ENCODE measurements at places on chromosomes 4 and X.

DNA sequence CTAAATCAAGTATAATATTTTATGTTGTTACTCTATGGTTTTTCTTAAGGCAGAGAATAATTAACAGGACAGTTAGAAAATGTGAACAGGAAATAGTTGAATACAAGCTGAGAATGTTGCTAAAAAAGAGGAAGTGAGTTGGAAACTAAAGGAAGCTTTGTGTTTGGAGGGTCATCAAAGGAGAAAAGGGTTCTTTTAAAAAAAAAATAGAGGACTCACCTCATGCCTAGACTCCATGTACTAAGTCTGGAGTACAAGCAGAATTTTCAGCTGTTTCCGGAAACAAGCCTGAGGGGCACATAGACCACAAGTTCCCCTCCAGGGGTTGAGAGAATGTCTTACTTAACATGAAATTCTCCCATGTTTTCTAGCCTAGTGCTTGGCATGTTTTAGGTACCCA, 20.1 kb upstream of the MAP7D3 start:
- DNase-seq, result no peak

DNA sequence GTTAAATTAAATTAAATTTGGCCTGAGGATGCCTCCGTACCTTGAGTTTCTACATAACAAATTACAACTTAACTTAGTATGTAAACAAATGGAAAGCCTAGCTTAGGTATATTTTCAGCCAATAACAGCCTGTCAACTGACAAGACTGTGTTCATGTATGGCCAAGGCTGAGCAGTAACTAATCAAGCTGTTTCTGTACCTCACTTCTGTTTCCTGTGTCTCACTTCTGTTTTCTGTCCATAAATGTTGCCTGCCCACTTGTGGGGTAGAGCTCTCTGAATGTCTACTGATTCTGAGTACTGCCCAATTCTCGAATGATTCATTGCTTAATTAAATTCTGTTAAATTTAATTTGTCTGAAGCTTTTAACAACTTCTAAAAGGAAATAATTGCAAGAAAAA, 445.2 kb downstream of the PCDH11X start:
- no peak for DNase-seq

GRCh38 chr4:110867981-110868720, 245.3 kb upstream of the PITX2 start:
- DNase-seq, result no peak

- DNase-seq, result no peak
These were observed 995.1 kb upstream of the INTU start for GRCh38 chr4:126637706-126638105.

GRCh38 chr4:11881947-11882346, 453.3 kb upstream of the HS3ST1 start:
- no peak for DNase-seq

- DNase-seq, result no peak
These were observed 12.5 kb upstream of the CTSO start for GRCh38 chr4:155966171-155966570.

GRCh38 chr4:149972407-149972806, 105.8 kb upstream of the DCLK2 start:
- no peak for DNase-seq

DNA sequence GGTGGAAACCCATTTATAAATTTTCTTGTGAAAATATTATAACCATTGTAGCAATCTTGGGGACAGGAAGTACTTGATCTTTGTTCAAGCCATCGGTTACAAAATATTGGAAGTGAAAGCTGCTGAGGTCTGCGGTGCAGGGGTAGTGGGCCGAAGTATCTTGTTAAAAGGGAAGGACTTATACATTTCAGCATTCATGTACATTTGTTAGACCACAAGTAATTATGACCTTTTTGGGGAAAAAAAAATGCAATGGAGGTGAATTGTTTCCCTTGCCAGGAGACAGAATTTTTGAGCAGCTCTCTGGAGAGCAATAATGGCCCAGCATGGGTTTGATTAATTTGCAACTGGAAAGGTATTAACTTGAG, 121.3 kb downstream of the EGF start:
- DNase-seq, result no peak

DNA sequence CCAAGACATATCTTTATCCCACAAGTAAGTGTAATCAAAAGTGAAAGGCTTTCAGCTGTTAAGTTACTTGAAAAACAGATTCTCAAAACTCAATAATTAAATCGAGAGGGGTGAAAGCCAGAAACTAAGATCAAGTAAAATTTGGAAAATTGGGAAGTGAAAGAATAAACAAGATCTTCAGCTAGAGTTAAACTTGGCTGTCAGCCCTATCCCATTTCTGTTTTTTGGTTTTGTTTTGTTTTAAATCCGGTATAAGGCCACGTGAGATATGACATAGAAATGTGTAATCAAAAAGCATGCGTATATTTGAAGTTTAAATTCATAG, 856.8 kb downstream of the STIM2 start:
- DNase-seq, result no peak

DNA sequence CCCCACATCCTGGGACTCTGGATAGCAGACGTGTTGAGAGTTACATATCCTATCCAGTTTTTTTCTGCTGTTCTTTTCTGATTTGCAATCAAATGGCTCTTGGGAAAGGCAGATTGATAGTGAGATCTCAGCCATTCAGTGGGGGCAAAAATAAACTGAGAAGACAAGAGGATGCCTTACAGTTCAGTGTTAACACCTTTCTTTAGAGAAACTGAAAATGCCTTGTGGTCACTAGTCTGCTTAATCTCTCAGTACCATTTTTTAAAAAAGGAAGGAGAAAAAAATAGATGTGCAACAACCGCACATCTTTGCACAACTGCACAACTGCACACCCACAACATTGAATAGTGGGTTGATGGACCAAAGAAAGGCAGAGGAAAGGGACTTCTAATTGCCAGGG, 109.3 kb downstream of the ARHGEF9 start:
- DNase-seq, result no peak

- no peak for DNase-seq
These were observed 59.4 kb upstream of the PLAC1 start for GRCh38 chrX:134717698-134718097.

DNA sequence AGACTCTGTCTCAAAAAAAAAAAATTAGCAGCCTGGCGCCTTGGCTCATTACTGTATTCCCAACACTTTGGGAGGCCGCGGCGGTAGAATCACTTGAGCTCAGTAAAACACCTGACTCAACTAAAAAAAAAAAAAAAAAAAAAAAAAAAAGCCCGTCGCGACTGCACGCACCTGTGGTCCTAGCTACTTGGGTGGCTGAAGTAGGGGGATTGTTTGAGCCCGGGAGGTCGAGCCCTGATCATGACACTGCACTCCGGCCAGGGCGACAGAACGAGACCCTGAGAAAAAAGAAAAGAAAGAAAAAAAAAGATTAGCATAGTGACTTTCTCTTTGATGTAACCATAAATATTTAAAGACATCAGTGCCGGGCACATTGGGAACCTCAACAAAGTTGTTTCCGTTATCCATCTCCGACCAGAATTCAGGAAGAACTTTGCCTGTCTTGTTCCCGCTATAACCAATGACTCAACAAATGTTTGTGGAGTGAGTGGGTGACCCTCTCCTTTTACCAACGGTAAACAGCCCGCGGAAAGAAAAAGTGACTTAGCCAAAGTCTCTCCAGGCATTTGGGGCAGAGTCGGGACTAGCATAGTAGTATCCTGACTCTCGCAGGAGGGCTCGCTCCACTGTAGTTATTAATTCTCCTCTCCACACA, 553 bp upstream of the MED28 start:
- no peak for DNase-seq

DNA sequence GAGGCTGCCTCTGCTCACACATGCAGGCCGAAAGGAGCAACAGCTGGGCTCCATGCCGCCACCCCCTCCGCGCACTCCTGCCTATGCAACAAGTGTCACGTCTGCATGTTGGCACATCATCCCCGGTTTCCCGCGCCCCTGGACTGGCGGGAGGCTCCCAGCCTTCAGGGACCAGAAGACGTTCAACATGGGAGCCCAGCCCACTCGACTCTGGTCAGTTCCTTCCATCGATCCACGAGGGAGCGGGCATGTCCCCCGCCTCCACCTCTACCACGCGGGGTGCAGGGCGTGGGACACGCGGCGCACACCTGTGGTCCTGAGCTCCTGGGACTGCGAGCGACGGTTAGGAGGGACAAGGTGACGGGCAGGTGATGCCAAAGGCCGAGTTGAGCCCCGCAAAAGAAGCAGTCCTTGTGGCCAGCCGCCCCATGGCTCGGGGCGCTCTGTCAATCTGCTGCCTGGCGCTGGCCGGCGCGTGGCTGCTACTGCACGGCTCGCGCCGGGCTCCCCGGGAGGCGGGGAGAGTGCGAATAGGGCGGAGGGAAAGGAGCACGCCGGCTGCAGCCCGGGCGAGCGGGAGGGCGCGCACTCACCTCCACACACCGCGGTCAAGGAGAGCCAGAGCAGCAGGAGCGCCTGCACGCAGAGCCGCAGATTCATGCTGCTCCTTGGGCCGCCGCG, 645 bp downstream of the APLN start:
- DNase-seq, result no peak

- no peak for DNase-seq
These were observed 137.2 kb downstream of the DIPK2B start for GRCh38 chrX:45063319-45064095.

DNA sequence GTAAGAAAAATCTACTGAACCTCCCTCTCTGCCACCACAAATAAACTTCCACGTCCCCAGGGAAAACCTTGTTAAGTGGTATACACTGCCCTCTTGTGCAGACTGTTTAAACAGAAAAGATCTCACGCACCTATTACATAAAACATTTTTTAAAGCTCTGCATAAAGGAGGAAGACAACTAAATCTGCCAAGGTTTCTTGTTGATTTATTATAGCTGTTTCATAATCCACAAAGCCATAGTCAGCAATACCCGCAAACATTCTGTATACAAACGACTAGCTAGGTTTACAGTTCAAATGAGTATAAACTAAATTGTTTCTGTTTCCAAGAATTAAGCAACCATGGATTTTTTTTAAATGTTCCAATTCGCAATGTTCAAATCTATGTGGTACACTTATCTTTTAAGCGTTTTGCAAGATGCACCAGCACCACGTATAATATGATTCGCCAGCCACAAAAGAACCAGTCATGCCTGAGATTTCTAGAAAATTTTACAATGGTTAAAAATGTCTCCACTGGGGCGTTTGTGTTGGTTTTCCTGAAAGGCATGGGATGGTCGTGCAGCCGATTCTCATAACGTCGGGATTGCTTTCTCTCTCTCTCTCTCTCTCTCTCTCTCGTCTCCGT, 164.6 kb downstream of the PRKX start:
- DNase-seq, result no peak

DNA sequence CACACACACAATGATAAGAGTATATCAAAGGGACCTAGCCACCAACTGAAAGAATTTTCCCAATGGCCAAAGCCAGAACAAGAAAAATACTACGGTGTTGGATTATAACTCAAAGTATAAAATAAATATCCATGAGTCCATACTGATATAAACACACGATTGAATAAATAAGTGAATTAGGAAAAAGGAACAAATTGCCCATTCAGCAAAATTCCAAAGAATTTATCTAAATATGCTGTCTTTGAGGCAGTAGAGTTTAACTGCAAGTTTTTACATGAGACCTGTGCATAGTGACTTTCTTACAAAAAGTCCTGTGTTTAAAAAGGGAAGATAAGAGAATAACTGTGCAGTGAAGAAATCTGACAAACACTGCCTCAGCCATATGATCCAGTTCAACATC, 278.8 kb upstream of the PPARGC1A start:
- DNase-seq, result no peak

- DNase-seq, result no peak
These were observed 149.8 kb upstream of the TBL1X start for GRCh38 chrX:9315086-9315485.

DNA sequence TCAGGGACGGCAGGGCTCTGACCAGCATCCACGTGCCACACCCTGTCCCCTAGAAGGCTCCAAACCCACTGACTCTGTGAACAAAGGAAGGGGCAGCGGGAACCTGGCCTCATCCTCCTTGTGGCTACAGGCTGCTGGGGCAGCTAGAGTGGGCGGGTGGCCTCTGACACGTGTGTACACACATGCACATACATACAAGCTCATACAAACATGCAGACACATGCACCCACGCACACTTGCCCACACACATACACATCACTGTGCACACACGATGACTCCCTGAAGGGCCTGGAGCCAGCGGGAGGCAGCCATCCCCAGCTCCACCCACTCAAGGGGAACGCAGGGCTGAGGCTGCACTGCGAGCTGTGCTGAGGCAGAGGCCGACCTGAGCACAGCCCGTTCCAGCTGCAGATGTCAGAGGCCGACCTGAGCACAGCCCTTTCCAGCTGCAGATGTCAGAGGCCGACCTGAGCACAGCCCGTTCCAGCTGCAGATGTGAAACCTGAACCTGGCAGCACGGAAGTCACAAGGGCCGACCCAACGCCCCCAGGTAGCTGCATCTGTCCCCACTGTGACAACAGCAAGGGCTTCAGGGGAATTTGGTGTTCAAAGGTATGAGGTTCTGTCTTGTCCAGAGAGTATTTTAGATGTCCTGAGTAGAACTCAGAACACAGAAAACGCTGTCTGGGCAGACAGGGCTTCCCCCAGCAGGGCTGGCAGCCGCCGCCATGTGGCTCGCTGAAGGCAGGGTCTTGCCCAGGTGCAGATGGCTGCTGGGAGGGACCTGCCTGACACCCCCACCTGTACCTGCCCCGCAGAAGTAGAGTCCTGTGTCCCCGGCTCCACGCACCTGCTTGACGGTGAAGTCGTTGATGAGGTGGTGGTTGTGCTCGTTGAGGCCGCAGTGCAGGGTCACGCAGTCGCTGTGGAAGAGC, 33.5 kb downstream of the CTBP1 start:
- DNase-seq, result no peak

- DNase-seq, result no peak
These were observed 244.5 kb upstream of the SPANXN1 start for GRCh38 chrX:145002771-145003170.

- no peak for DNase-seq
These were observed 22.7 kb upstream of the SRD5A3 start for GRCh38 chr4:55323375-55323774.

DNA sequence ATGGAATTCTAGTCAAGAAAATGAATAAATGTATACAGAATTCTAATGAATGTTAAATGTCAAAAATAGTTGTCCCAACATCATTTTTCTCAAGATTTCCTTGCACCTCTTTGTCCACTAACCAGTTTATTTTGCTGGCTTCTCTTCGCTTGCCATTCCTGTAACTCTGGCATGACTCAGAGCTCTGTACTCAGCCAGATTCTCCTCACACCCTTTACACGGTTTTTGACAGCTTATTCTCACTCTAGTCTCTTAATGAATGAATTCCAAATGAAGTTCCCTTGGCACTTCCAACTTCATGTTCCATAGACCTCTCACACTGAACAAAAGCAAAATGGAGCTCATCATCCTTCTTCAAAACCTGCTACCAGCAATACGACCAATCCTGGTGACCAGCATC, 419.3 kb upstream of the SLIT2 start:
- DNase-seq, result no peak

- DNase-seq, result no peak
These were observed 256.1 kb upstream of the ITM2A start for GRCh38 chrX:79623098-79623762.

Measured in stimulated activated CD4-positive, alpha-beta T cell treated with anti-CD3 and anti-CD28 coated beads, TNF-alpha, amount 100 ng/mL, for 24 hours (primary cell).